ENCODE measurements at places on chromosomes 7 and 10.

- DNase-seq: no peak
These were observed 15.9 kb downstream of the MKI67 start for GRCh38 chr10:128110339-128110738.

- DNase-seq: no peak
These were observed 10.9 kb downstream of the OGDH start for GRCh38 chr7:44617225-44617890.

GRCh38 chr10:72007246-72007892, 43.2 kb downstream of the CHST3 start:
- DNase-seq: no peak

DNA sequence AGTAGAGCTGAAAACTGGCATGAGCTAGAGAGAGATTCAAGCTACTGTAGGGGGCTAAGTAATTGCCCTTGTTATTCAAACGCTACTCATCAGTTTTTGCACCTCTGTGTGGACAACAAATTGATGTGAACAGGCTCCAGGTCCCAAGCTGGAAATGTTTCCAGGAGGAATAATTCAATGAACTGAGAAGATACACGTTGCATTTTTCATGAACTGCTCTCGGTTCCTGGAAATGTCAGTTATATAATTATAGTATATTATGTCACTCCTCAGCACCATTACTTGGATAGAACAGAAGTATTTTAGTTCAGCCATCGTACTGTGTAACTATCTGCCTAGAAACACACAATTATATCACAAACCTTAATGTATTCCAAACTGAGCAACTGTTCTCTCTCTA, 65.9 kb upstream of the A1CF start:
- DNase-seq: no peak

DNA sequence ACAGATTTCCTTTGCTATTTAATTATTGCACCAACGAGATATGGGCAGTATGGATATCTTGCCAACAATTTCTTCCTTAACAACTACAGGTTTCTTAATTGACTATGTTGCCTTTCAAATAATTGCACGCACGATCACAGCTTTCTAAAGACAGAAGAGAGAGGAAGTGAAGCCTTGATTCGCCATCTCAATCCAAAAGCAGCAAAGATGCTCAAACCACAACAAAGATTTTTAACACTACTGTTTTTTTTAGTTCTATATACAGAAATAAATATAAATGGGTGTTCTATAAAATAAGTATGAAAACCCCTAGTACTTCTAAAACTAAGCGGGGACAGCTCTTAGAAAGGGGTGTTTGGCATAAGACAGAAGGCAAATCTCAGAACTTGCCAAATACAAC, 251.3 kb downstream of the SFMBT2 start:
- DNase-seq: no peak

- DNase-seq: no peak
These were observed 36.7 kb downstream of the DDC start for GRCh38 chr7:50528266-50529092.

GRCh38 chr7:37380831-37381230, 67.8 kb downstream of the ELMO1 start:
- DNase-seq: no peak

- DNase-seq: peak; percentile 69
These were observed 114.8 kb downstream of the TEX36 start for GRCh38 chr10:125568156-125568555.

- no peak for DNase-seq
These were observed 18.3 kb downstream of the CHST3 start for GRCh38 chr10:71982269-71983178.

DNA sequence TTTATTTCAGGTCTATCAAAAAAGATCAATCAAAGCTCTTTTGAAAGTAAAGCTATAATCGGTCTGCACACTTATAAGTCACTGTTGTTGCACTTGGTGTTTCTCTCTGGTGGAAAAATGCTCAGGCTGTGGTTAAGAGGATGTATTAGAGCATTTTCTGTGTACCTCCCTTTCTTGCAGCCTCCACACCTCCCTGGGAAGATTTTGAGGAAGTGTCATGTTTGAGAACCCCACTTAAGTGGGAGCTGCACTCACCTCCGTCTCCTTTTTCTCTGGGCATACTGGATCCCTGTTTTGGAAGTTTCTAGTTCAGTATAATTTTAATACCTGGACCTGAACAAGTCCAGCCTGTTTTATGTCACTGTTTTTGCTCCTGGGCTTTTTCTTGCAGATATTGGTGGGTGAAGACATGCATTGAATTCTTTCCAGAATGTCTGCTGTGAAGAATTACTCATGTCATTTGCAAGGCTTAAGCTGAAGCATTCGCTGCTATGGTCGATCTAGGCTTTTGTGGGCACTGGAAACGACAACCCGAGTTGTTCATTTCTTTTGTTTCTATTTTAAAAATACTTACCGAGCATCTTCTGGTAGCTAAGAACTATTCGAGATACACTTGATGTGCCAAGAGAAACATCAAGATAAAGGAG, 36.6 kb downstream of the TCF7L2 start:
- DNase-seq: no peak

- no peak for DNase-seq
These were observed 38.8 kb downstream of the FIGNL1 start for GRCh38 chr7:50411332-50411731.

GRCh38 chr10:79044036-79044632, 24.6 kb upstream of the ZMIZ1 start:
- no peak for DNase-seq

- DNase-seq: no peak
These were observed 22.4 kb upstream of the CYTH3 start for GRCh38 chr7:6294839-6295238.

Measured in osteocyte (in vitro differentiated cells).